Right ventricle myocardium inferior (tissue), 1 donor: ENCODE measurements at places on chromosomes 2 and 18. TPM values are rescaled to one million over a fixed set of nuclear protein-coding genes. Genes with fewer than 3 reads are reported as not detected.

SLC9A4 gene
- not detected for total RNA-seq

ATP6V1C2 gene
- total RNA-seq, result 1.9 TPM

EFR3B gene
- 4.1 TPM for total RNA-seq

LRATD1 gene
- 2.5 TPM for total RNA-seq

CCDC74A gene
- 0.65 TPM for total RNA-seq

GCG gene
- not detected for total RNA-seq

USP14 gene
- total RNA-seq, result 48.7 TPM

SLC40A1 gene
- total RNA-seq, result 51.0 TPM

AGAP1 gene
- total RNA-seq, result 23.5 TPM

KIF5C gene
- total RNA-seq, result 0.87 TPM

CD8A gene
- total RNA-seq, result 1.2 TPM

HOXD9 gene
- total RNA-seq, result not detected

LPIN2 gene
- total RNA-seq, result 9.9 TPM

INSIG2 gene
- 13.0 TPM for total RNA-seq

PCGF1 gene
- total RNA-seq, result 26.7 TPM

SERPINB4 gene
- not detected for total RNA-seq

MTHFD2 gene
- 24.2 TPM for total RNA-seq

CYRIA gene
- 5.1 TPM for total RNA-seq

CNTNAP5 gene
- total RNA-seq, result not detected

MARCHF4 gene
- 0.08 TPM for total RNA-seq

RAB27B gene
- 0.08 TPM for total RNA-seq

ASB18 gene
- 4.6 TPM for total RNA-seq

KCMF1 gene
- 87.5 TPM for total RNA-seq

AQP12B gene
- total RNA-seq, result not detected

ATP6V1B1 gene
- total RNA-seq, result not detected

MROH2A gene
- total RNA-seq, result not detected

DSG4 gene
- not detected for total RNA-seq

IL1RN gene
- 0.89 TPM for total RNA-seq

ARHGEF4 gene
- total RNA-seq, result 4.1 TPM

RNF181 gene
- 87.8 TPM for total RNA-seq

GKN2 gene
- not detected for total RNA-seq

IL36RN gene
- total RNA-seq, result not detected

FECH gene
- total RNA-seq, result 35.2 TPM

ABCG8 gene
- total RNA-seq, result 0.32 TPM
